ENCODE measurements at places on chromosomes 12 and 14.

DNA sequence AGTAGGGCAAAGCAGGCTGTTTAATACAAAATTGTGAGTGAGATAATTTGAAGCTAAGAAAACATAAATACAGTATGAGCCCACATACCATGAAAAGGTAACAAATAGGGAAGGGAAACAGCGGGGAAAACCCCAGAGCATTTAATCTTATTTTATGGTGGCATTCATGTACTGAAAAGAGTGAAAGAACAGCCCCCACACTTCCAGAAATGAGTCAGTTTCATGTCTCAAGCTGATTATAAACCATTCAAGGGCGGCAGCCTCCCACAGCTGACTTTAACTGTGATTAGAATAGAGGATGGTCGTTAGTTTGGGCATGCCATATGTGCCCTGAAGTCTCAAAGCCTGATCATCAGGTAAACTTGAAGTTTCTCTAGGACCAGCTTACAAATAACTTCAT is 64.5 kb downstream of the FOXG1 start:
- no peak for DNase-seq

DNA sequence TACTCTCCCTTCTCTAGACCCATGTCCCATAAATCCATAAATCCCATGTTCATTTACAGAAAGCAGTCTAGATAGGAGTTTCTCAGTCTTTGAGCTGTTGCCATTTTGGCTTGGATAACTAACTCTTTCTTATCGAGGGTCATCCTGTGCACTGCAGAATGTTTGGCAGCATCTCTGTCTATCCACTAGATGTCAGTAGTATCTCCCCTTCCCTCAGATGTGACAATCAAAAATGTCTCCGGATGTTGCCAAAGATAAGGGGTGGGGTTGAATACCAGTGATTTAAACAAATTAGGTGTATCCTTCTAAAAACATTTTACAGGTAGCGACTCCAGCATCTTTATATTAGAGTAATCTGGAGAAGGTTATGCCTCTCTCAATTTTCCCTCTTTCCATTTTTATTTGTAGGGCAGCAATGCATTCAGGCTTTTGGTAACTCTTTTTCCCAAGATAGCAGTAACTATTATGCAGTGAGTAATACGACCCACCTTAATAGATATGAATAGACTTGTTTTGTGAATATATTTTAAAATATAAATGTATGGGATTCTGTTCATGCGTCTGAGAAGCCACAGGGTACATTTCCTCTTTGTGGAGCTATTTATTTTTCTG is 100.7 kb downstream of the LRRK2 start:
- DNase-seq = peak; percentile 7

- DNase-seq = no peak
Measured at GRCh38 chr12:65859519-65859918, 35.2 kb downstream of the HMGA2 start.

DNA sequence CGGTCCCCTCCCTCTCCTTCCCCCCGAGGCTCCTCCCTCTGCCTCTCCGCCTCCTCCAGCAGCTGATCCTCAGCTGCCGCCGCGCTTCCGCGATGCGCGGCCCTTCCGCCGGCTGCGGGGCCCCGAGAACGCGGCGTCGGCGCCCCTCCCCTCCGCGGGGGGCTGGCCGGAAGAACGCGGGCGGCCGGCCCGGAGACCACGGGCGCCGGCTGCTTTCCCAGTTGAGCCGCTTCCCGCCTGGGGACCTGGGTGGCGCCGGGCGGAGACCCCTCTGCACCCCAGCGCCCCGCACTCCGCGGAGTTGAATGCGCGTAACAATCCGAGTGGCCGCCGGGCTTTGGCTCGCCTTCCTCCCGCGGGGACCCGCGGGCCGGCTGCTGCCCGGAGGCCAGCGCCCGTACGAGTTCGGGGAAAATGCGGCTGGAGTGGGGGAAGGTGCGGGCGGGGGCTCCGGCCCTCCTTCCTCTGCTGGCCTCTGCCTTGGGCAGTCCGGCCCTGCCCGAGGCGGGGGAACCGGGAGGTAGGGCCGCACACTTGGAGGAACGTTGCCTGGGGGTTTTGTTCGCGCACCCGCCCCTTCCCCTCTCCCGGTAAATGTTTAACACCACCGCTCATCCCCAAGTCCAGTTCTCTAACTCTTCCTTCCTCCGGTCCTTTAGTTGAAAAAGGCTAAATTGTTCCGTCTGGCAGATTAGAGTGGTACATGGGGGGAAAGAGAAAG is 393 bp upstream of the DCAF5 start:
- peak; percentile 94 for DNase-seq

- peak; percentile 88 for DNase-seq
Measured at GRCh38 chr14:24179961-24180796, 8.3 kb downstream of the REC8 start.

DNA sequence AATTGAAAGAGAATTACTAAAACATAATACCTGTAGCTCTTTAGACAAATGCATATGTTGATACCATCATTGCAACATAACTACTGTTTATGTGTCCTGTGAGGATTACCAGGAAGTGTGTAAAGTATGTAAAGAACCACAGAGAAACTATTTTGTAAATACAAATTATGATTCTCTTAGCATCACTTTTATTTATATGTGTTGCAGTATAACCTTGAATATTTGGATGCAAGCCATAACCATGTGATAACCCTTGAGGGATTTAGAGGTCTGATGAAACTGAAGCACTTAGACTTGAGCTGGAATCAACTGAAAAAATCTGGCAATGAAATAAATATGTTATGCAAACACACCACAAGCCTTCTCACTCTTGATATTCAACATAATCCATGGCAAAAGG is 77.5 kb downstream of the LRRC9 start:
- DNase-seq = no peak

DNA sequence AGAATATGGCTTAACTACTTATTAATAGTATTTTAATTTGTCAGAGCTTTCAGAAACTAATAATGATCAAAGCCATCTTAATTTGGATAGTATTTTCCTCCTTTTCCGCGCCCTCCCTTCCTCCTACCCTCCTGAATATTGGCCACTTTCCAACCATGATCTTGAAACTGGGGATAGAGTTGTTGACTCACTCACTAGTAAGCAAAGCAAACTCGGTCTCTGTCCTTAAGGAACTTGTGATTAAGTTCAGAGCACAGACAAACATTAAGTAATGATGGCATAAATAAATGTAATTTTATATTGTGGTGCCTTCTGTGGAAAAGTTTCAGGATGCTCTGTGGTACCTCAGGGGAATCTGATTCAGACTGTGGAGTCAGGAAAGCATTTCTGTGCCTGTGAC is 75.7 kb downstream of the LRRK2 start:
- peak; percentile 11 for DNase-seq

DNA sequence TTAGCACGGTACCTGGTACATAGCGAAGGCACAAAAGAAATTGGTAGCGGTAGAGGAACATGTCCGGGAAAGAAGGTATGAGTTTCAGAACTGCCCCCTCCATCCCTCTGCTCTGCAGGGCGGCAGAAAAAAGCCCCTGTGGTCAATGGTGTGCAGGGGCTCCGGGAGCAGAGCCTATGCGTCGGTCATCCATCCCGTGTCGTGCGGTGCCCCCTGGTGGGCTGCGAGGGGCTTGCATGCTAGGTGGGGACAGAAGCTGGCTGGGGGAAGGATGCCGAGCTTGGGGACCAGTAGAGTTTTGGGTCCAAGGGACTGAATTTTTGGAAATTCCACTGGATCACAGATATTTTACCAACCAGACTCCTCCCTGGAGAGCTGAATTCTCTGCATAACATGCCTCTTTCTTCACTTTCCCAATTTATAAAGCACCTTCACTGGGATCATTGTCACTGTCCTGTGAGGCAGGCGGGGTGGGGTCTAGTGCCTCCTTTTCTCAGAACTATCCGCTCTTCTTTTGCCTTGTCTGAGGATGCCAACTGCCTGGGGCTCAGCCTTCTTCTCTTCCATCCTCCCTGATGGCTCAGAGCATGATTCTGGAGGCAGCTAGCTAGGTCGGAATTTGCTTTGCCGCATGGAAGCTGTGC is 148.7 kb downstream of the SMOC1 start:
- DNase-seq = peak; percentile 12

DNA sequence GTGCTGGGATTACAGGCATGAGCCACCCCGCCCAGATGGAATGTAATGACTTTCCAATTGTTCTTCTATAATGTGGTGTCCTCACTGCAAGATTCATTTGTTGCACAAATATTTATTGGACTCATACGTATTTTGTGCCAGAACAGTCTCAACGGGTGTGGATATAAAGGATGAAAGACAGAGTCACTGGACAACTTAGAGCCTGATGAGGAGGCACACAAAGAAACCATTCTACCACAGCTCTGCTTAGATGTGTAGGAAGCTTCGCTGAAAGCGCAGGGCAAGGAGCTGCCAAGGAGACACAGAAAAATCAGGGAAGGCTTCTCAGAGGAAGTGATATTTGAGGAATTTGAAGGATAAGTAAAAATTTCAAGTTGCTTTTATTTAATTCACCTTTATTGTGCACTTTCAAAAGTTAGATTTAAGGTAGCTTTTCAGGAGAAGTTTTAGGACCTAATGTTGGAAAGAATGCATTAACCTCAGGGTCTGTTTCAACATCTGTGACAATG is 41.6 kb upstream of the STON2 start:
- no peak for DNase-seq

DNA sequence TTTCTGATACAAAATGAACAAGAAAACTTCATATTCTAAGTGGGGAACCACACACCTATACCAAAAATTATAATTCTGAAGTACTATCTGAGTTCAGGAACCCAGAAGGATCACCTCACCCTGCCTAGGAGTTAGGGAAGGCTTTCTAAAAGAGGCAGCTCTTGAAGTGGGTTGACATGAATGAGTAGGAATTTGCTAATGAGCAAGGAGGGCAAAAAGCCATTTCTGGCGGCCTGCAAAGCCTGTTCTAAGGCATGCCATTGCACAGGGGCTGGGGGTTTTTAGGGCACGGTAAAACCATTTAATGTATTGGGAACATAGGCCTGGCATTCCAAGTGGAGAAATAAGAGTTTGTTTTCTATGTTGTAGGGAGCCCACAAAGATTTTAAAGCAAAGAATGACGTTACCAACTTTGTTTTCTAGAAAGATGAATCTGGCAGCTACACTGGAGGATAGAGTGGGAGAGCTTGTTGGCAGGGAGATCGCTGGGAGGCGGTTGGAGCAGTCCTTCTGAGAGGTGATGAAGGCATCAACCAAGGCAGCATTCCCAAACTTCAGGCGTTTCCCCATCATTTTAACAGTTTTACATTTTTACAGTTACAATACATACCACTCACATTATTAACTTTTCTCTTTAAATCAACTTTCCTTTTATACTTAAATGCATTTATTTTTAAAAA is 14.1 kb downstream of the IFT43 start:
- DNase-seq = no peak

DNA sequence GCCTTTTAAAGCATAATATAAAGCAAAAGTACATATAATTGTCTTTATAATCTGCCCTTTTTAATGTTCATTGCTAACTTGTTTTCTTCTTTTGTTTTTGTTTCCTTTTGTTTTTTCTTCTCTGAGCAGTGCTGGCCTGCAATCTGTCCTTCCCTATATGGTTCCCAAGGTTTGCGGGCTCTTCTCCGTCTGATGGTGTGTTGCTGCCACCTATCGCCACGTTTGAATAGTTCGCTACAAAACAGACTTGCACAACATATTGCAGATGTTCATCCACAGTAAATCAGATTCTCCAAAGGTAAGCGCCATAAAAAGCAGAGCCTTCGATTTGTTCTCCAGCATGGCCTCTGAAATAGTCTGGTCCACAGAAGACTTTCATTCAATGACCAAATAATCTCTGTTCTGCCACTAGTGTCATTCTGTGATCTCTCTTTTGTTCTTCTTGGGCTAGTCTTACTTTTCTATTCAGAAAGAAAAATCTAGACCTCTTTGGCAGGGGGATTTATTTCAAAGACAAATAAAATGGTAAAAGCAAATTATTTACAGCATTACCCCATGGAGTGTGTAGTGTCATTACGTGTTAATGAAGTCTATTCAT is 33.5 kb downstream of the C12orf50 start:
- peak; percentile 85 for DNase-seq

GRCh38 chr12:51890511-51891171 is 2.7 kb downstream of the ANKRD33 start:
- DNase-seq = no peak

DNA sequence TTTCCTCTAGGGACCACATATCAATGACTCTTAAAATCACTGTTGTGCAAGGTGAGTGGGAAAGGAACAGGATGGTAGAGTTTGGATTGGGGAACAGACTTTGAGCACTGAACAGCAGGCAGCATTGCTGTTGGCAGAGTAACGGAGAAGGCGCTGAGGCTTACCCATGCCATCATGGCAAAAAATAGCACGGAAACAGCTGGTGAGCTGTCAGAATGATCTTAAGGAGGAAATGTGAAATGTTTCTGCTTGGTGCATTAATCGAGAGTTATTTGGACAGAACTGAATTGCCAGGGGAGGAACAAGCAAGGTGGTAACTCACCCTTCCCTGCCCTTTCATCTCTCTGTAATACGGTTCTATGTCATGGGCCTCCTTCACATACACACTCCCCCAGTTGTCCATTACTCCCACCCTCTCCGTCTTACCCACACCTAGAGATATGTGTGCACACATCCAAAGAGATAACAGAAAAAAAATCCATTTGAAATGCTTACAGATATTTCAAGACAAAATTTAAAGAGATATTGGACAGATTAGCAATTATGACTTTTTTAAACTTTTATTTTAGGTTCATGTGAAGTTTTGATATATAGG is 572.5 kb downstream of the DIO2 start:
- no peak for DNase-seq

DNA sequence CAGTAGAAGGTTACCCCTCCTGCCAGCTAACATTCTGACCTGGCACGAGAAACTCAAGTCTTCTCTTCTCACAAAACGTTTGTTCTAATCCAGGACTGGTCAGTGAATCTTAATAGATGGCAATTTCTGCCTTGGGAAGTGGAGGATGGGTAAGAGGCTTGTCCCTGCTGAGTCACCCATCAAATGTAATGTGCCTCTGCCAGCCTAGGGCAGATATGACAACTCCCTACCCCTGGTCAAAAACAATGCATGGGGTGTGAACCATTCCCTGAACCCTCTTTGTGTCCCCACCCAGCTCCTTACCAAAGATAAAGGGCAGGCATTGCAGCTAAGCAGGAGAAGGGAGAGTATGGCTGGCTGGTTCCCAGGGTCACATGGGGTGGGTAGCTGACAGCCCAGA is 1052.9 kb downstream of the GALC start:
- DNase-seq = no peak

- DNase-seq = peak; percentile 4
Measured at GRCh38 chr12:29844667-29845066, 60.9 kb upstream of the TMTC1 start.

- peak; percentile 37 for DNase-seq
Measured at GRCh38 chr14:96177766-96178375, 26.8 kb upstream of the BDKRB2 start.

- DNase-seq = no peak
Measured at GRCh38 chr12:31634620-31635019, 24.9 kb upstream of the ETFBKMT start.

GRCh38 chr12:131090274-131091210 is 136.8 kb downstream of the ADGRD1 start:
- no peak for DNase-seq

DNA sequence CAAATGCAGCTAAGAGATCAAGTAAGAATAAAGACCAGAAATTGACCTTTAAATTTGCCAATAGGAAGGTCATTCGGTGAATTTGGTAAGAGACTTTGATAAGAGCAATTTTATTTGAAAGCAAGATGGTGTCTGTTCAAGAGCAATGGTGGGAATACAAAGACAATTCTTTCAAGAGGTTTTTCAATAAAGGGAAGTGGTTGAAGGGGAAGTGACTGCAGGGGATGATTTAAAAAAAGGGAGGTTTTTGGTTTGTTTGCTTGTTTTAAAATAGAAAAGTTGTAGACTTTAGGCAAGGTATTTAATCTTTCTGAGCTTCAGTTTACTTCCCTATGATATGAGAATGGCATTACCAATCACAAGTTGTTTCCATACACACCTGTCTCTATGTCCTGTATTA is 4.3 kb upstream of the APPL2 start:
- DNase-seq = no peak

- DNase-seq = no peak
Measured at GRCh38 chr12:103973909-103974308, 8.2 kb downstream of the TDG start.

Measured in foreskin fibroblast (primary cell).